ENCODE measurements at places on chromosomes 11 and 22.

GRCh38 chr11:44421090-44421675, 111.2 kb upstream of the ALX4 start:
- no peak for DNase-seq

DNA sequence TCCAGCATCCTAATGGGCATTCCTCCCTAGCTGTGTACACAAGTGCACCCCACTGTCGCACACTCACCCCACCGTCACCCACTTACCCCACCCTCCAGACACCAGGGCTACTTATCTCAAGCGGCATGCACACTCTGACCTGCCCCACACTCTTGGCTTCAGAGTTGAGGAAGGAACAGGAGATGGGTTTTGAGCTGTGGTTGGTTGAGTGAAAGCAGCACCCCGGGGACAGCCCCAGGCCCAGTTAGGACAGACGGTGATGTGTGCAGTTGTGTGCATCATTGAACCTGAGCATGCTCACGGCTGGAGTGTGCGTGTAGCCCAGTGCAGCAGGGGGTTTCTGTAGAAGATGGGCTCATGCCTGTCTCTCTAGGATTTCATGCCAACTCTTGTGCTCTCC, 32.5 kb downstream of the AHNAK start:
- DNase-seq, result no peak

- no peak for DNase-seq
Observed at GRCh38 chr22:46763051-46763705, 728 bp downstream of the TBC1D22A start.

- DNase-seq, result no peak
Observed at GRCh38 chr11:92527467-92527866, 302.8 kb downstream of the FAT3 start.

DNA sequence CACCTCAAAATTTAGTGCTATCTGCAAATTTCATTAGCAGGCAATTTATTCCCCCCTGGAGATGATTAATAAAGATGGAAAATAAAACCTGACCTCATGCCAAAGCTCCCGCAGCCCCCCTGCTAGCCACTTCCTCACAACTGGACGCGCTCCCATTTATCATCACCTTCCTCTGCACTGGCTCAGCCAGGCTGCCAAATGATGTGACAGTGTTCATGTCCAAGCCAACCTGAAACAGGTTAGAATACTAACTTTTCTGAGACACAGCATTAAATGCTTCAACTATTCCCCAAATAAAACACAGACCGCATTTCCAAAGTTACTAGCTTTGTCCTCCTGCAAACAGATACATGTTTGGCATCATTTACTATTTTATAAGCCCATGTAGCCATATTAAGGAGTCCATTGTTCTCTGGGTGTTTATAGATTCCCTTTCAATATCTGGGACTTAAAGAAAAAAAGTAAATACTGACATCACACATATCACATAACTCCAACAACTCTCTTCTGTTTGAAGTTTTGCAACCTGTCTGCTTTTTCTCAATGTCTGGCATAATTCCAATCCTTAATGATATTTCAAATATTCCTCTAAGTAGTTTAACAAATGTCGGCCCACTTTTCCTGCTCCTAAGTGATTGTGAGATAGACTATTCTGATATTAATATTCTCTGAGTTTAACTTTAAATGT, 829.7 kb upstream of the FAT3 start:
- DNase-seq, result no peak
